ENCODE measurements at places on chromosomes 1 and 21. TPM values are rescaled to one million over a fixed set of nuclear protein-coding genes. Genes with fewer than 3 reads are reported as not detected.

Gene ZNF697
- 3.1 TPM for total RNA-seq

Gene ZNF695
- 25.2 TPM for total RNA-seq

Gene INAVA
- total RNA-seq = 123 TPM

Gene MAB21L3
- 0.26 TPM for total RNA-seq

Gene GSTM5
- 6.0 TPM for total RNA-seq

Gene ALG14
- 6.1 TPM for total RNA-seq

Gene MPL
- total RNA-seq = not detected

Gene TMPRSS2
- 74.9 TPM for total RNA-seq

Gene TNFRSF8
- not detected for total RNA-seq

Gene IL10
- not detected for total RNA-seq
